ENCODE measurements at places on chromosomes 13 and 19.

GRCh38 chr19:47096721-47097120, 16.9 kb downstream of the ZC3H4 start:
- no peak for DNase-seq

DNA sequence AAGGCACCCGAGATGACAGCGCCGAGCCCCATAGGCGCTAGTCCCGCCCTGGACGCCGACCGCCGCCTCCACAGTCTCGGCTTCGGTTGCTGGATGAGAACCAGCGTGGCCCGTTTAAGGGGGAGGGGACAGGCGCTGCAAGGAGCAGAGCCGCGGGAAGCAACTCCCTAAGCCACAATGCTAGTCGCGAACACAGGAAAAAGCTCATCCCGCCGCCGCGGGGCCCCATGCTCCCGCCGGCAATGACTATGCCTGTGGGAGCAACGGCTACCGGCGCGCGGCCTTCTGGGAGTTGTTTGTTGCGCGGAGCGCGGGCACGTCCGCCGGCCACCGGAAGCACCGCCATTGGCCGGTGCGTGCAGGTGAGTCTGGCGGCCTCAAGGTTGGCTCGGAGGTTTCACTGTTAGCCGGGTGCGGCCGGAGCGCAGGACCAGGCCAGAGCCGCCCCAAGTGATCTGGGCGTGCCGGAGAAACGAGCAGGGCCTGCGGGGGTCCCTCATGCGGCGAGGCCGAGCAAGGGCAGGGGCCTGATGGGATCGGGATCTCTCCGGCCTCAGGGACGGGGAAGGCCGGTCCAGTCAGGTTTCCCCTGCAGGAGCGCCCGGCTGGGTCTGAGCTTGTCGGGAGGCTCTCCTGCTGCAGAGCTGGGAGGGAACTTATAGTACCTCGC, at the start of gene ZNF544:
ZNF544 (plus strand) TSS at position 330 of the 670 bp plus-strand sequence. CDS start 15,110 bp downstream, outside the sequence.
- peak; percentile 46 for DNase-seq

GRCh38 chr19:8363803-8364771, at the start of gene ANGPTL4:
Gene ANGPTL4, plus strand, starts transcription at chr19:8364155. Its CDS starts 167 bp downstream, at chr19:8364322.
- DNase-seq: no peak

GRCh38 chr19:30064771-30065494, 122.9 kb downstream of the URI1 start:
- no peak for DNase-seq

DNA sequence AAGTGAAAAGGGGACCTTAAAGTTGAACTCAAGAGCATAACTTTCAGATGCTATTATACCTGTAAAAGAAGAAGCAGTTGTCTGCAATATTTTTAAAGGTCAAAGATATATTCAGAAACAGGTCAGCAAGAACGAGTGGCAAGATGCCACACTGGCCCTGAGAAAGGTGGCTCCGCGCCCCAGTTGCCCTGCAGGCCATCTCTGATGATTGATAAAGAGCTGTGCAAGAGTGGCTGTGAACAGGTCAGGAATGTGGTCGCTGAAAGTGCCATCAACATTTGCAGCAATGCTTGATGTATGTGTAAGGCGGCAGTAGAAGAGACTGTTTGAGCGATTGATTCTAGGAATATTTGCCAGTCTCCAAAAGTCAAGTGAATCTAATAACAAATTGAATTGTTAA, 664.2 kb upstream of the SLC10A2 start:
- no peak for DNase-seq

- no peak for DNase-seq
Observed at GRCh38 chr13:37645181-37645740, 46.7 kb upstream of the POSTN start.
